ENCODE measurements at places on chromosomes 11 and 22.

DNA sequence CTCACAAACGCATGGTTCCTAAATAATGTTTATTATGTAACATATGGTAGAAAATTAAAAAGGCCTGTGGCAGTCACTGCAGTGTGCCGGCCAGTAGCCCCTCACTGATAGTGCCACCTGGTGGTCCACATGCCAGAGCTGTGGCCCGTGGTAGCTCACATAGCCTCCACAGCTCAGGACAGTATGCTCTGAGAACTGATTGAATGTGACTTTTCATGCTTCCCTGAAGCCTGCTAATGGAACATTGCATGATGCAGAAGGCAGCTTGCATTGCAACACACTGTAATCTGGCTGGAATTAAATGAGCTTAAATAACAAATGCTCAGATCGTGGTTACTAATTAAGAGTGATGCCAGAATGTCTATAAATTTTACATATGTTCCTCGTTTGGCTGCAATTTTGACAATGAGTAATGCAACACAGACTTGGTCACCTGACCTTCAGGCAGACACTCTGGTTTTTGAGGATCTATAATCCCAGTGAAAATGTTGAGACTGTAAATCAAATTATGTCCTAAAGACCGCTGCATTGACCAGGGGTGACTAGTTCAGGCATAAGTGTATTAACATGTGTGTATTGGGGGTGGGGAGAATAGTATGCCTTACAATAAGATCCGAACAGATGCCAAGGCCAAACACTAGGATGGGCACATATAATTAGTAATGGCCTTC lies 566.4 kb downstream of the METTL15 start:
- peak; percentile 52 for DNase-seq

DNA sequence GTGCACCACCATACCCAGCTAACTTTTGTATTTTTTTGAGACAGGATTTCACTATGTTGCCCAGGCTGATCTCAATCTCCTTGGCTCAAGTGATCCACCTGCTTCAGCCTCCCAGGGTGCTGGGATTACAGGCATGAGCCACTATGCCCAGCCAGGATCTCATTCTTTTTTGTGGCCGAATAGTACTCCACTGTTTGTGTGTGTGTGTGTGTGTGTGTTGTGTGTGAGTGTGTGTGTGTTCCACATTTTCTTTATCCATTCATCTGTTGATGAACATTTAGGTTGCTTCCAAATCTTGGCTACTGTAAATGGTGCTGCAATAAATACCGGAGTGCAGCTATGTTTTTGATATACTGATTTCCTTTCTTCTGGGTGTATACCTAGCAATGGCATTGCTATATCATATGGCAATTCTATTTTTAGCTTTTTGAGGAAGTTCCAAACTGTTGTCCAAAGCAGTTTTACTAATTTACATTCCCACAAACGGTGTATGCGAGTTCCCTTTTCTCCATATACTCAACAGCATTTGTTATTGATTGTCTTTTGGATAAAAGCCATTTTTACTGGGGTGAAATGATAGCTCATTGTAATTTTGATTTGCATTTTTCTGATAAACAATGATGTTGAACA lies 105.4 kb downstream of the TTC28 start:
- no peak for DNase-seq

DNA sequence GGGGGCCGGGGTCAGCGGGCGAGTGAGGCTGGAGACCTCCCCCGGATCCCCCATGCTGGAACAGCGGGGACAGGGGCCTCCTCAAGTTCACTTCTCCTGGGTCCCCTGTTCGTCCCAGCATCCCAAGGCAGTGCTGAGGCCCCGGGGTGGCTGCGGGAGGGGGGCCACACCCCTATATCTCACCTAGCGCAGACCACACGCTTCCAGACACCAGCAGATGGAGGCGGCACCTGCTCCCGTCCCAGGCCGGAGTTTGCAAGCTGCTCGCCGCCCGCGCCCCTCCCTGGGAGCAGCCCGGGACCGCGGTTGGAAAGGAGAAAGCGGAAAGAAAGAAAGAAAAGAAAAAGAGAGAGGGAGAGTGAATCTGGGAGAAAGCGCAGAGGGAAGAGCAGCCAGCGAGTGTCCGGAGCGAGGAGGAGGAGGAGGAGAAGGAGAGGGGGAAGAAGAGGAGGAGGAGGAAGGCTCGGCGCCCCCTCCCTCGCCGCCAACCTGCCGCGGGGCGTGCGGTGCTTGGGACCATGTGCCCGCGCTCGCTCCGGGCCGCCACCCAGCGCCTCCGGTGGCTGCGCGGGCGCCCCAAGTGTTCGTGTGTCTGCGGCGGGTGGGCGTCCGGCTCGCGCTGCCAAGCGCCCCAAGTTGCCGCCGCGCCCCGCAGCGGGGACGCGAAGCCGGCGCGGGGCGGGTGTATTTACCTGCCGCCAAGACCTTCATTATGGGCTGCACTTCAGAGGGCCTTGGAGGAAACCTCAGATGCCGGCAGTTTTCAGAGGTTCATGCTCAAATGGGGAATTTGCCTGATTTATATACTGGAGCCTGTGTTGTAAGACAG lies at the start of gene LIF:
LIF (minus strand) TSS at position 775 of the 829 bp plus-strand sequence; CDS start at position 711, 64 bp downstream.
- DNase-seq, result peak; percentile 65

- no peak for DNase-seq
Measured at GRCh38 chr11:66609721-66610617, 6.5 kb upstream of the RBM14 start.
